ENCODE measurements at places on chromosomes 7 and 10.

DNA sequence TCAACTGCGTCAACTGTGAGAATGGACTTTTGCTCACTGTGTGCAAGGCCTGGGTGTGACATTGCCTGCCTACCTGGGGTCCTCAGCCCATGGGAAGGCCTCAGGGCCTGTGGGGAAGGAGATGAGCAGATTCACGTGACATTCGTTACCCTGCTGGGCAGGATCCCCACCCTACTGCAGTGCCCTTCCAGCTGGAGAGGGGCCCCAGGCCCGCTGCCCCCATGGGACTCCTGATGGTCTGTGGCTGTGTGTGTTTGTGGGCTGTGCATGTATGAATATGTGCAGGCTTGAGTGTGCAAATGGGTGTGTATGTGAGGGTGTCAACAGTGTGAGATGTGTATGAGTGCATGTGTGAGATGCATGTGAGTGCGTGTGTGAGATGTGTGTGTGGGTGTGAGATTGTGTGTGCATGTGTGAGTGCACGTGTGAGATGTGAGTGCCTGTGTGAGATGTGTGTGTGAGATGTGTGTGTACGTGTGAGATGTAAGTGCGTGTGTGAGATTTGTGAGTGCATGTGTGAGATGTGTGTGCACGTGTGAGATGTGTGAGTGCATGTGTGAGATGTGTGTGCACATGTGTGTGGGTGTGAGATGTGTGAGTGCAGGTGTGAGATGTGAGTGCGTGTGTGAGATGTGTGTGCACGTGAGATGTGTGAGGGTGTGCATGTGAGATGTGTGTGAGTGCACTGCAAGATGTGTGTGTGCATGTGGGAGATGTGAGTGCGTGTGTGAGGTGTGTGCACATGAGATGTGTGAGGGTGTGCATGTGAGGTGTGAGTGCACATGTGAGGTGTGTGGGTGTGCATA lies 29.7 kb downstream of the PPIF start:
- DNase-seq: no peak

DNA sequence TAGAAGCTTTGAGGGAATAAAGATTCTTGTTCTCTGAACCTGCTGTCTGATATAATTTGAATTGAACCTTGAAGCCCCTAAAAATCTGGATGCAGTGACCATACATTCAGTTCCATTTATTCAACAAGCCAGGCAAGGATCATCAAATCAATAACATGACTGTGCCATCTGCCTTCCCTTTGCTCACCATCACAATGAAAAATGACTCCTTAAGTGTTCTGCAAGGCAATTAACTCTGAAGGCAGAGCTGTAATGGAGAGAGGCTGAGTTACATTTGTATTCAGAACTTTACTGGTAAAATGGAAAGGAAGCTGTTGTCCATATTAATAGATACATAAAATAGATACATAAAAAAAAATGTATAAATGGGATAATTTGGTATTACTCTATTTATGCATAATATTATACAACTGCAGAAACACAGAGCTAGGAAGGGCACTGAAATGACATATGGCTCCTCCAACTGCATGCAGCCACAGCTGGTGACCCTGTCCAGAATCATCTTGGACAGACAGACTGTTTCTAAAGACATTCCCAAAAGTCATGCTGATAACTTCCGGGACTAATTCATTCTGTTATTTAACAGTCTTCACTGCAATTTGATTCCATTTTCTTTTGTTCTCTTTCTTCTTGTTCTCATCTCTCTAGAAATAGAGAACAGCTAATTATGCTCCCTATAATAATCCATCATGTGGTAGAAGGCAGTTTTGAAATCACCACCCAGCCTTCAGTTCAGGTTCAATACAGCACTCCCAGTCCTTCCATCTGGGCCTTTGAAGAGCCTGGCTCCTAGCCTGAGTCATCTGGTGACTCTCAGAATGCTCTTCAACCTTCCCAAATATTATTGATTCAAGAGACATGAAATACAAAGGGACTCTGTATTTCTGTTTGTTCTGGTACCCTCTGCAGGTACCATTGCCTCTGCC lies 412.6 kb downstream of the GFRA1 start:
- no peak for DNase-seq

DNA sequence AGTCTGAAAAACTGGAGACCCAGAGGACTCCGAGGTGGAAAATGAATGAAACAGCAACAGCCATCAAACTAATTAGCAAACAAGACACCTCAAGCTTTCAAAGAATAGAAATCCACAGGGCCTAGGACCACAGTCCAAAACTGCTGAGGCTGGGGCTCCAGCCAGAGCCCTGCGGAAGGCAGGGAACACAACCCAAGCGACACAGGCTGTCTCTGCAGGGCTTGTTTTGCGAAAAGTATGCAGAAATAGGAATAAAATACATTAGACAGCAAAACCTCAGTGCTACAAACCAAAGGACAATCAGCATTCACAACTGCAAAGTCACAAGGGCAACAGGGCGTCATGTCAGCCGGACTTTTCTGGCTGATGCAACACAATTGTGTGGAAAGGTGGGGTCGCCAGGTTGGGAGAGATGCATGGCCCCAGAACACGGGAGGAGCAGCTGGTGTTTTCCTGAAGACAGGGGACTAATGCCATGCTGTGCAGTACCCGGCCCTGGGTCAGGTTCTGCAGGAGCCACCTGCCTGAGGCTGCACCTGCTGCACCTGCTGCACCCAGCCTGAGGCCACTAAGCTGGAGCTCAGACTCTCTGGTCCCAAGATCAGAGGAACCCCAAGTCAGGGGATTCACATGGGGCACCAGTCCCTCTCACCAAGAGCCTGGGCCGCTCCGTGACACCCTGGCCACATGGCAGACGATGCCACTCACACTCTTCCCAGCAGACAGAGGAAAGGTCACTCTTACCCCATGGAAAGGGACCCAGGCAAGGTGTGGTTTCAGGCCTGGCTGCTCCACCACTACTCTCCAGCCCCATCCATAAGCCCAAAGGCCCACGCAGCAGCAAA lies 74.2 kb downstream of the MAD1L1 start:
- DNase-seq: no peak

DNA sequence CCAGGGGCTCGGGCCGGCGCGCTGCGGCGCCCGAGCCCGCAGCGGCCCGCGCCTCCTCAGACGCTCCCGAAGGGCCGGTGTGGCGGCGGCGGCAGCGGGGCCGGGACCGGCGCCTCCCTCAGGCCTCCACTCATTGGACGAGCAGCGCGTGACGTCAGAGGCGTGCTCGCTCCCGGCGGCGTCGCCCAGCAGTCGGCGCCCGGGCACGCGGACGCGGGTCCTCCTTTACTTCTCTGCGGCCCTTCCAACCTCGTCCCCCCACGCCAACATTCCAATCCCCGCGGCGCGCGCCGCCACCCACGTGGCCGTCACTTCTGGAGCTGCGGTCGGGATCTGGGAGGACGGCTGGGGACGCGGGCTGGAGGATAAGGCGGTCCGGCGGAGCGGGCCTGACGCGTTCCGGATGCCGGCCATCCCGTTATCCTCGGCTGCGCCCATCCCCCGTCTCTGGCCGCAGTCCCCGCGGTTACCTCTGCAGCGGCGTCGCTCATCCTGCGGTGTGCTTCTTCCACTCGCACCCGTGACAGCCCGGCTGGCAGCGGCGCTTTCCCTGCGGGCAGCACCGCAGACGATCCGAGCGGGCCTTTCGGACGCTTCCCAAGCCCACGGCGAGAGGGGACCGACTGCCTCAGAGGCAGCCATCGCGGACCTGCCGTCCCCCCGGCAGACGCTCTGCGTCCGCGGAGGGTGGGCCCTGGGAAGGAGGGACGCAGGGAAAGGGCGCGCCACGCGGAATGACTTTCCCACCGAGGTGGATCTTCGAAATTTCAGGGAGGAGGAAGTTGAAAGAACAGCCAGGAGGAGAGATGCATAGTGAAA lies at the start of gene PDZD8:
Gene PDZD8 (minus strand): TSS at position 81 of the 819 bp plus-strand sequence. CDS start 213 bp downstream, outside the sequence.
- DNase-seq: peak; percentile 89

DNA sequence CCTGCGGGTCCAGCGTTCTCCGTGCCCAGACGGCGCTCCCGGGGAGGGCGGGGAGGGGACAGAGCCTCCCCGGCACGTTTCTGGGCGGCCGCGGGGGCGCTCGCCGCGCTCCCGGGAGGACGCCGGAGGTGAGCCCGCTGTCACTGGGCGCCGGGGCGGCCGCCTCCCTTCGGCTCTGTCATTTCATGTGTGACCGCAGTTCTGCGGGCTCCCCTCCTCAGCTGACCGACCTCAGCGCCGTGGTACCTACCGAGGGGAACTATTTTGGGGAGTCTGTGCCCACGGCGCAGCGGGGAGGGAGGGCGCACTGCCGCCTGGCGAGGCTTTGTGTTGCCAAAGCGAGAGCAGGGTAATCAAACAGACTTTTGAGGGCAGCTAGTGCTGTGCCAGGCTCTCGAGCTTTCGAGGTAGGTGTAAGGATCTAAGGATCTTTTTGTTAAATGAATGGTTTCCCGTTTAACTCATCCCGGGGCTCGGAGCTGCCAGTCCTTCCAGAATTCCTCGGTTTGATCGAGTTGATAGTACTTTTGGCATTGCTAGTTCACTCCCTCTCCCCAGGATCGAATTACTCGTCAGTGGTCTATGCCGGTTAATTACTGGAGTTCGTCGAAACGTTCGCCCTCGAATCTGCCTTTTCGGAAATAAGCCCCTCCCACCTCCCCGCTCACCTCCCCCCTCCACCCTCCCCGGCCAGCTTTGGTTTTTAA lies 1.9 kb downstream of the ARID5B start:
- DNase-seq: peak; percentile 73

DNA sequence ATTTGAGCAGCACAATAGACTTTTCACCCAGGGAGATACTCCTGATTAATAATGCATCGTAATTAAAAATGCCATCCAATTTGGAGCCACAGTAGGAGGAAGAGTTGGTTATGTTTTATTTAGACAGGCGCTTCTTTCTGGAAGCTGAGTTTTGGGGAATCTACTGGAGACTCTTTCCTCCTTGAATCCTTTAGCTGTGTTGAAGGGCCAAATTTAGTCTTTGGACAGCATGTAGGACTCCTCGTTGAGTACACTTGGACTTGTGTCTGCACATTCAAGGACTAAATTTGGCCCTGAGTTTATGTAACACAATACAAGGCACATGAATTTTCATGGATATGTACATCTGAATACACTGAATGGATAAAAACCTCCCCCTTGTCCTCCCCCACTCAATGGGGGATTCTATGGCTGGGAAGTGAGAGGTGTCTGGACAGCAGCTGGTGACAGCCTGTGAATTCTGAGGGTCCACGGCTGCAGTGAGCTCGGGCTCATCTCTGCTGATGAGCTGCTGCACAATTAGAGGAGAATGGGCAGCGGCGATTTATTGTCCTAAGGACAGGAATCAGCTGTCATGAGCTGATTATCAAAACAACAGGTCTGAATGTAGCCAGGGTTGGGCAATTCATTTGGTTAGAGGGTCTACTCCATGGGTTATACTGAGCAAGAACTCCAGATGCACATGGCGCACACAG lies 95.2 kb downstream of the PRTFDC1 start:
- no peak for DNase-seq

DNA sequence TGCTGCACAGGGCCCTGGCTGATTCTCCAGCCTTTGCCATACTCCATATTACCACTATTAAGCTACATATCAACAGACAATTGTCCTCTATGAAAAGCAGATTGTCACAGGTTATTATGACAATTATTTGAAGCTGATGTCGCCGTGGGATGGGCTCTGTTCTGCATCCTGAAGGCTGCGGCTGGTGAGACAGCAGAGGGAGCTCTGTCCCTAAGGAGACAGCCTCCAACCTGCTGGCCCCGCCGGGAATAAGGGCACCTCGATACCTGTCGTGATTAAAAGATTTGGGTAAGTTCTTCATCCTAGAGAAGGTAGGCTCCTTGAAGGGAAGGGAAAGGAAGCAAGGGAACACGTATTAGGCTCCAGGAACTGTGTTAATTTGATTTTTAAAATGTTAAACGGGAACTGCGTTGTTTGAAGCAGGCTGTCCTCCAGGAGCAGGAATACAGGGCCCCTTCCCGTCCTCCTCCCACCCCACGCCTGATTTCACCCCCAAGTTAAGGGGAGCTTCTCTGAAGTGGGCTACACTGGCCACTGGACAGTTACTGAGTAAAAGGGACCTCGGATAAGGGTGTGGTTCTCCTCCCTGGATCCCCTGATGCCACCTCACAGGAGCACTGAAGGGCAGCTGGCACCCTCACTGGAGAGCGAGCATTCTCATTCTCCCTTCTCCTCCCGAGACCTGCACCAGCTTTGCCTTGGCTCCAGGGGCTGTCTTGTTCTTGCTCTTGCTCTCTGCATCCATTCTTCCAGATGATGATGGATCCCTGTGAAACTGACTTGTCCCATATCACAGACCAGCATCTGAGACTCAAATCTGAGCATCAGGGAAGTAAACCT lies 11.8 kb upstream of the TIAL1 start:
- peak; percentile 8 for DNase-seq

DNA sequence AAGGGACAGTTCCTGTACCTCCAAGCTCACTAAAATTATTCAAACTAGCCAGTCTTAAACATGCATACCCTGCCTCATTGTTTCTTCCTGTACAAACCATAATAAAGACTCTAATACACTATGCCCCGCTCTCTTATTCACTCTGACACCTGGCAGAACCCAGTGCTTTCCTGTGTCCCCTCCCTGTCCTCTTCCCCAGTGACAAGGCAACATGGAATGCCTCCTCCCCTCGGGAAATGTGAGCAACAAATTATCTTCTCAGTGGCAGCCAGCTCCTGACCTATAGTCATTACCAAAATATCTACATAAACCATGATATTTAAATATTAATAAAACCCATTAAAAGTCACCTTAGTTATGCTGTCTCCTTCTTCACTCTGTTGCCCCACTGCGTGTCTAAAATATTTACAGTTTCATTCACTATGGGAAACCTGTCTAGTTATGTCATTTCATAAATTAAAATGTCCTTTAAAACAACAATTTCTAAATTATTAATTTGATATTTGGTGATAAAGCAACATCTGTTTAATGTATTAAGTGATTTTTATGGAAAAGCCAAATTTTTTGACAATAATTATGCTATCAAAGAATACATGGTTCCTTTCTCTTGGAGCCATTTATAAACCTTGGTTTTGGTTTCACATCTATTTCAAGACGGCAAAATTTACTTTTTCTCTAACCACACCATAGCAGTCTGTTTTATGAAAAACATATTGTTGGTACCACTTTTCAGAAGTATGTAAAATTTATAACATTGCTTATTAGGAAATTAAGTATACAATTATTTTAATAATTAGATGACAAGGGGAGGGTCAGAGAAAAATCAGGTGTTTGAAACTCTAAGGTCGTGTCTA lies 1355.2 kb downstream of the XPNPEP1 start:
- DNase-seq: no peak

- peak; percentile 66 for DNase-seq
Measured at GRCh38 chr10:29415876-29416275, 127.0 kb downstream of the LYZL1 start.

DNA sequence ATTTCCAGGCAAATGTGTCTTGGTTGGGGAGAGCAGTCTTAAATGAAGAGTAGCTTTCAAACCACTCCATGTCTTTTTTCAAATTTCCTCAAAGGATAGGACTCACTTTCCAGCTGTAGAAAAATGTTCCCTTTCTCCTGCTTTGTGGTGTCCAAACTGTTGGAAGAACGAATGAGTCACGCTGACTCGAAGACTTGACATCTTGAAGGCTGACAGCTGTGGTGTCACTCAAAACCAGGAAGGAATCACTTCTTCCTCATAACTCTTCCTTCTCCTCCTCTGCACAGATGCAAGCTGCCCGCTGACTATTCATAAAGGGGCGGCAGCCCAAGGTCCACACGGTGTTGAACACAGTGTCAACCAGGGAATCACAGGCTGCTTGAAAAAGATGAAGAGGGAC lies 19.2 kb downstream of the PLA2G12B start:
- DNase-seq: no peak
